ENCODE measurements at places on chromosomes 7 and 10.

DNA sequence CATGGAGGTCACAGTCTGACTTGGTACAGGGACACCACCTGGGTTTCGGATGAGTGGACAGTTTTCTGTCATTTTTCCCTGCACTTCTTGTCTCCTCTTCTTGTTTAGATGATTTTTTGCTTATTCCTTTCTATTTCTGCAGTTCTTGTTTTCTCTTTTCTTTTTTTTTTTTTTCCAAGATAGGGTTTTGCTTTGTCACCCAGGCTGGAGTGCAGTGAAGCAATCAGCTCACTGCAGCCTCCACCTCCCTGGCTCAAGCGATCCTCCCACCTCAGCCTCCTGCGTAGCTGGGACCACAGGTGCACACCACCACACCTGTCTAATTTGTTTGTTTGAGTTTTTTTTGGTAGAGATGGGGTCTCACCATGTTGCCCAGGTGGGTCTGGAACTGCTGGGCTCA, 49.7 kb upstream of the RASGEF1A start:
- no peak for DNase-seq

DNA sequence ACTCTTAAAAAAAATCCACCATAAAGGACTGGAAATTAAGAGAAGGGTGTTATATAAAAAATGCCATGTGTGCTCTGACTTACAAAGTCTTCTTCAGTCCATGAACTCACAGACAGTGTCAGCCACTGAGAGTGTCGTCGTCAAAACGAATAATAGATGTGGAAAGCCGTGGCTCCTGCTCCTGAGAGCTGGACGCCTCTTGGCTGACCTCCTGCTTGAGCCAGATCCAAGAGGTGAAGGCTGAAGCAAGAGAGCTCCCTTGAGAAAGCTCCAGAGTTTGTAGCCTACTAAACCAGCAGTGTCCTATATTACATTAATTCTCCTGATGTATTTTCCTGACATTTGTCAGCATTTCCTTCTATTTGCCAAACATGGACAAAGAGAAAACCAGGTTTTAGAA, 234.3 kb upstream of the C7orf33 start:
- no peak for DNase-seq

DNA sequence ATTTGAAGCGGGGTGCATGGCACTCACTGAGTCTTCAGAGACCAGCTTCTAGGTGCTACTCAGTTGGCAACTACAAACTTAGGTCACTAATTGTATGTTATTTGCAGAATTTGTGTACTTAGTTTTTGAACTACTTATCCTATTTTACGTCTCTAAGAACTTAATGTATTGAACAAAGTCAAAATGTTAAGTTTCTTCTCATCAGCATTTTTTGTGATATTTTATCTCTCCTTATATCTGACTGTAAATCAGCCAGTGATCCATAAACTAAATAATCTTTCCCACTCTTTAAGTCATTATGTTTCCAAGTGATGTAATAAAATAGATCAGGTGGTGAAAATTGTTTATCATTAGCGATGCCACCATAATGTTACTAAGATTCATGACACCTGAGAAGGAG, 60.3 kb upstream of the TMEM248 start:
- no peak for DNase-seq

GRCh38 chr10:373526-374309, 238.5 kb downstream of the ZMYND11 start:
- DNase-seq: peak; percentile 77

- DNase-seq: no peak
Measured at GRCh38 chr10:22853906-22854447, 73.9 kb upstream of the ARMC3 start.

DNA sequence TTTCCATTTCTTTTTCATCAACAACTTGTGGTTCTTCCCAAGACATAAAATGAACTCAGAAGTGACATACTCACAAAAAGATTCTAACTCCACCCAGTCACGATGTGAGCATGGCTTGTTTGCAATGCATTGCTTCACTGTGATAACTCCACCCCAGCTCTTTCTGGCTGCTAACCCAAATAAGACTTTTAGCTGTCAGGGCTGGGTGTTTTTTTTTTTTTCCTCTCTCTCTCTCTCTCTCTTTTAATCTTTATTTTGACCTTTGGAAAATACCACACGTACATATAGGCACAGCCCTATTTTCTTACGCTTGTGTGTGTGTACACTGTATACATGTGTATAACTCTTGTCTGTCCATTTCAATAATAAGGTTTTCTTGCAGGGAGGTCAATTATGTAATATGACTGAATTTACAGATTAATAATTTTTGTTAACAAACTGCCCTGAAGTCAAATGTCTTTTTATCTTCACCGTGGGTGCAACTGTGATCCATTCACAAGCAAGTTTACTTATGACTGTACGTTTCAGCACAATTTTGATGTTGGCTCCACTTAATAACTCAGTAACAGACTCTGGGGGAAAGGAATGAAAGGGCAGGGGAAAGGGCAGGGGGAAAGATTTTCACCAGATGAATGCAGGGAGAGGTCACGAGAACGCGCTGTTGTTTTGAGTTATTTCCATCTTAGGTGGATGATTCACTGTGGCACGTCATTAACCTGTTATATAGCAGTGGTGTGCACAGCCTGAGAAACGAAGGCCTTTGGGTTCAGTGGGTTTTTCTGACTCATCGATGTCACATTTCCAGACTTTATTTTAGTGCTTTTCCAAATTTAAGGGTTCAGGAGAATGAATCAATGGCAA, 49.1 kb downstream of the APBB1IP start:
- no peak for DNase-seq

GRCh38 chr10:86178401-86179152, 188.0 kb downstream of the GRID1 start:
- no peak for DNase-seq

GRCh38 chr10:76405922-76406321, 974.5 kb downstream of the LRMDA start:
- DNase-seq: no peak

DNA sequence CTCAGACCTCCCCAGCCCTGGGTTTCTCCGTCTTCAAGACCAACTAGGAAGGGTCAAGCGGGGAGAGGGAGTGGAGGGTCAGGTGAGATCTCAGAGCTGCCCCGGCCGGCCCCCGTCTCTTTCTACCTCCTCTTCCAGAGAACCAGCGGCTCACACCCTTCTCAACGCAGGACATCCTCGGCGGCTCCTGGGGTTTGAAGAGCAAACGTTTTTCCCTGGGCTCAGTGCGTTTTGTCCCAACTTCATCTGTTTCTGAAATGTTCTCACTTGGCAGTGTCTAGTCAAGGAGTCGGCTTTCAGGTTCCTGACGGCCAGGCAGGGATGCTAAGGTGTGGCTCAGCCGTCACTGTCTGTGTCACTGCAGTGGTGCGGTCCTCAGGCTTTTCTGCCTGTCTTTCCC, 416.4 kb upstream of the FOXK1 start:
- DNase-seq: no peak

- DNase-seq: no peak
Measured at GRCh38 chr7:123463890-123464289, 70.5 kb downstream of the IQUB start.

DNA sequence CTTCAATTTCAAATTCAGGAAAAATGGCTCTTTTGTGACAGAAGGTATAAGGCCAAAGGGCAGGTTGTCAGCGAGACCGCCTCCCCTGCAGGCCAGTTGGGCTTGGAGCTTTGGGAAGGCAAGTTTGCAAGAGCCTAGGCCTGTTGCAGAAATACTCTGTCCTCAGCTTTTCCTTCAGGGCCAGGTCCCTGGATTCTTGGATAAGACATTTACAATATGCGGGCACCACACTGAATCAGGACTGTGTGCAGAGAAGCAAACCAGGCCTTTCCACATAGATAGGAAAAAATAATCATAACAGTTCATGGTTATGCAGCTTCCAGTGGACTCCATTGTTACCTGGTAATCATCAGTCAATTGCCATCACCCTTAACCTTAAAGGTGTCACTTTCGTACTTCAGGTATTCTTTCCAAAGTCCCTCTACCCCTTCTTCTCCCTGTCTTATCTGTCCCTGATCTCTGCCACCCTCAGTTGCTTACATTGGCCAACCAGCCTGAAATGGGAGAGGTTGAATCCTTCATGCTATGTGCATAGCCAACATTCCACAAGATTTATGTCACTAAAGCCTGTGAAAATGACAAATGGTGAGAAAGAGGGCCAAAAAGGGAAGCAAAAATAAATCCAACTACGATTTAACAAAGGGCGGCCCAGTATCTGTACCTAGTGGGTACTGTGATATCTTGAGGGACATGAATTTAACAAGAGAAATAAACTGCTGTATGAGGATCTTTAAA, 304.5 kb upstream of the NFE2L3 start:
- DNase-seq: no peak

GRCh38 chr7:148882192-148882591, 1.9 kb downstream of the EZH2 start:
- no peak for DNase-seq

DNA sequence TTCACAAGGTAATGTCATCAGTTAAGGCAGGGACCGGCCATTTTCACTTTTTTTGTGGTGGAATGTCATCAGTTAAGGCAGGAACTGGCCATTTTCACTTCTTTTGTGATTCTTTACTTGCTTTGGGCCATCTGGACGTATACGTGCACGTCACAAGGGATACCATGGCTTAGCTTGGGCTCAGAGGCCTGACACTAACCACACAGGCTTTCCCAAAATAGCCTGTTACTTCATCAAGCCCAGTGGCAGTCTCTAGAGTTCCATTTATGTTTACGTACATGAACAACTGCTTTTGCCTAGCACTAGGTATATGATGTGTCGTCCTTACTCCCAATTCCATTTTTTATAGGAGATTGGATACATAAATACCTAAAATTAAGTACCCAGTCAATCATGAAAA, 237.9 kb downstream of the C7orf25 start:
- DNase-seq: no peak

DNA sequence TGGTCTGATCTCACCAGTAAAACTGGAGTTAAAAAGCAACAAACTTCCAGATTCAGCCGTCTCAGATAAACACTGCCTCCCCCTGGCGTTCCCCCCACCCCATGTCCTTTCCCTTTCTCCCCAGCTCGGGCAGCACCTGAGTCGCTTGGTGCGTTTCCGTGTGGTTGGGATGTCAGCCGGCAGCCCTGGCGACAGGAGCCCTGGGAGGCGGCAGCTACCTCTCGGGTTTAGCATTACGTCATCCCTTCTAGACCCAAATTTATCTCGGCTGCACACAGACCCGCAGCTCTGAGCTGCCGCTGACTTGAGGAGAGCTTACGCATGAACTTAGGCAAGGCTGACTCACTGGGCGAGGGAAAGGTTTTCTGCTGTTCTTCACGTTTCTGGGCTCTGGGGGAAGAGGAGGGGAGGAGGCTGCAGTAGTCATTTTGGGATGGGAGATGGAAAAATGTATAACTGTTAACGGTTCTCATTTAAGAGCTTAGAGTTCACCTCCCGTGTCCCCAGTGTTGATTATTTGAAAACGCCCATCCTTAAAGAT, 14.4 kb downstream of the MXI1 start:
- no peak for DNase-seq

GRCh38 chr7:139753693-139754111, 24.1 kb downstream of the HIPK2 start:
- no peak for DNase-seq

- DNase-seq: no peak
Measured at GRCh38 chr10:64096941-64097340, 575.7 kb downstream of the REEP3 start.

- DNase-seq: no peak
Measured at GRCh38 chr10:111281516-111281915, 204.7 kb downstream of the ADRA2A start.

- DNase-seq: no peak
Measured at GRCh38 chr10:54011117-54011516, 789.9 kb downstream of the PCDH15 start.

DNA sequence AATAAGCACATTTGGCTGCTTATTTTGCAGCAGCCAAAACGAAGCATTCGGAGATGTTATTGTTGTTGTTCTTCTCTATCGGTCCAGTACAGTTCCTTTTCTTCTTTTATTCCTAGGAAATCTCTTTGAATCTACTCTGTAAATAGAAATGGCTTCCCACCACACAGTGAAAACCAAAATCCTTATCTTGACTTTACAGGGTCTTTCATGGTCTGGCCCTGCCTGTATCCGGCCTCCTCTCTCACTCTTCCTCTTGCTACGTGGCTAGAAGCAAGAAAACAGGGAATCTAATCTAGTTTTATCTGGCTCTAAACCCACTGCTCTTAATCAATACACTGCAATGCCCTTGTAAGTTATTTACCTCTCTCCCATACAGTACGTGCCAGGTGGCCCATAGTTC, 926.0 kb upstream of the C7orf33 start:
- DNase-seq: no peak

DNA sequence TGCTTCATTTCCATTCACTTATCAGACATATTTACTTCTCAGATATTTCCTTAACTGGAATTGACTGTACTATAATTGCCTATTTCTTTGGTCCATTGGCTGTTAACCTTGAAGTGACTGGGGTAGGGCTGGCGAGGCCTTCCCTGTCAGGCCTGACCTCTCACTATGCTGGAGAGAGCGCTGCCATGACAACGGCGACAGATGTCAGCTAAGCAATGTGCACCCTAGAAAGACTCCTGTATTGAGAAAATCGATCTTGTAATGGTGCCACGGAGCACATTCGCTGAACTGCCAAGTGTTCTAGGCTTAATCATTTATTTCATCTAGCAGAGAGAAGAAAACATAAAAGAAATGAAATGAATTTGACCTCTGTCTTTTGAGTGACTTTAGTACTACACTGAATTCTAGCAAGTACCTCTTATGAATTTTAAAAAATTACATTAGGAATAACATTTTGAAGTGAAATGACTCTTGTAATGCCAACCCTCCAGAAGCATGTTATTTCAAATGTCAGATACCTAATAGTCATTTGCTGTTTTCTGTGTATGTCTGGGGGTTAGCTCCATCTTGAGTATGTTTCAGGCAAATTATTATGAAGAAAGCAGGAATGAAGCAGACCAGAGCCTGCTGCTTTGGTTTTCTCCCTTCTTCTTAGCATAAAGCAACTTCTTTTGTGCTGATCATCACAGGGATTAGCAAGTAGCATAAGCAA, 148.0 kb downstream of the SNX10 start:
- DNase-seq: peak; percentile 40

- DNase-seq: no peak
Measured at GRCh38 chr10:69573056-69573806, at the start of gene NEUROG3. Gene NEUROG3 (minus strand): TSS chr10:69573422. CDS start chr10:69573043, 379 bp downstream.

GRCh38 chr7:98216941-98217622, 5.8 kb downstream of the BHLHA15 start:
- no peak for DNase-seq

- DNase-seq: no peak
Measured at GRCh38 chr7:119037941-119038340, 813.4 kb downstream of the ANKRD7 start.
